Activated CD4-positive, alpha-beta T cell treated with anti-CD3 and anti-CD28 coated beads, Interleukin-2, amount 10 ng/mL, durations not matched to agents 7 days and 5 days (primary cell): ENCODE measurements at places on chromosomes 6 and 20.
A peak's percentile ranks its signal among the peaks of the same experiment; 100 is the strongest.

DNA sequence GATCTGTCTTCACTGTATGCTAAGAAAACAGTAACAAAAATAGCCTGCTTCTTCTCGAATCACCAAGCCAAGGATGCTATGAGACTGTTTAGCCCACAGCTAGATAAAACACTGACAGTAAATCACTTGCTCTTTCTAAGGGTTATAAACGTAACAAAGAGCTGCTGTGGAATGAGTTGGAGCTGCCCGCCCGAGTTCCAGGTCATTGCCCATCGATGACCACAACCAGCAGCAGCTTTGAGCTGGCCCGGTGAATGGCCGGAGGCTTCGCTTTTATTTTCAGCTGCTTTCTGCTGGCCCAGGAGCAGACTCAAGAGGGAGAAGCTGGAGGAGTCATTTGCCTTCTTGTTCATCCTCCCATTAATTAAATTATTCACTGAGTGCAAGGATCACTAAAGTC lies 82.2 kb upstream of the CDH4 start:
- DNase-seq = no peak

- DNase-seq = no peak
Observed at GRCh38 chr20:36852187-36852586, 23.8 kb upstream of the TLDC2 start.

DNA sequence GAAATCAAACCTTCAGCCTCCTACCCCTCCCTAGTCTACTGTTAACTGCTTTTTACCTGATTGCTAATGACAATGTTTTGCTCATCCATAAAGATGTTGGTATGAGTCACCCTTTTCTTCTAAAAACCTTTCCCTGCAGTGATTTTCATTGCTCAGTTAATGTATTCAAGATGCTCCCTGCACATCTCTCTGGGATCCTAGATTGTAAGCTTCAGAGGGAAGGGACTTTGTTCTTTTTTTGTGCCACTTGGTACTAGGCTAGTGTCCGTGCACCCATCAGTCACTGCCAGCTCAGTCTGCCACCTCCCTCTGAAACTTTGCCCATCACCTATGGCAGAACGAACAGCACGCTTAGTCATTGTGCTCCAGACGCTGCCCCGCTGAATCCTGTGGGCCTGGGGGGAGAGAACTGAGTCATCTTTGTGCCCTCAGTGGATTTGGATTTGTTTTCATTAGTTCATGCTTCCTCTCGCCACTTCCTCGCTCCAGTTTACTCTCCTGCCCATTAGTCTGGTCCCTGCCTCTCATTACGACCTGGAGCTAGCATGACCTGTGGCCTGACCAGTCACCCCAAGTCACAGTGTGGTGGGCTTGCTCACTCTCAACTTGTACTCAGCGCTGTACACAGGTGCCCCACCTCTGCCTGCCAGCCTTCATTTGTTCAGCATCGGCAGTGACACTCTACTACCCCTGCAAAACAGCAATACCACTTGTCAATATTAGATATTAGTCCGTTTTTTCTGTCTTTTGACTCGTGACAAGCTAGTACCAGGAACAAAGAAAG lies 78.0 kb upstream of the TMEM181 start:
- DNase-seq = no peak

GRCh38 chr6:116443105-116443504 lies 18.1 kb upstream of the CALHM6 start:
- no peak for DNase-seq

DNA sequence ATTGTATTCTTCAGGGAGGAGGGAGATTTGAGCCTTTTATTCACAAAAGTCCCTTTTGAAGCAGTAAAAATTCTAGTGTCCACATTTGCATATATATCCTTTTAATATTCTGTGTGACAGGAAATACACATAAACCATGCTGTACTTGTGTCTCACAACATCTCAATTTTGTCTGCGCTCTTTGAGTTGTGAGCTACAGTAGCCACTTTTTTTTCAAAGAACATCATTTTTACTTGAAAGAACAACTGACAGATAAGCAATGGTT lies 21.3 kb downstream of the LMBRD1 start:
- DNase-seq = no peak

- DNase-seq = no peak
Observed at GRCh38 chr20:4297127-4297826, 281.9 kb upstream of the RNF24 start.

DNA sequence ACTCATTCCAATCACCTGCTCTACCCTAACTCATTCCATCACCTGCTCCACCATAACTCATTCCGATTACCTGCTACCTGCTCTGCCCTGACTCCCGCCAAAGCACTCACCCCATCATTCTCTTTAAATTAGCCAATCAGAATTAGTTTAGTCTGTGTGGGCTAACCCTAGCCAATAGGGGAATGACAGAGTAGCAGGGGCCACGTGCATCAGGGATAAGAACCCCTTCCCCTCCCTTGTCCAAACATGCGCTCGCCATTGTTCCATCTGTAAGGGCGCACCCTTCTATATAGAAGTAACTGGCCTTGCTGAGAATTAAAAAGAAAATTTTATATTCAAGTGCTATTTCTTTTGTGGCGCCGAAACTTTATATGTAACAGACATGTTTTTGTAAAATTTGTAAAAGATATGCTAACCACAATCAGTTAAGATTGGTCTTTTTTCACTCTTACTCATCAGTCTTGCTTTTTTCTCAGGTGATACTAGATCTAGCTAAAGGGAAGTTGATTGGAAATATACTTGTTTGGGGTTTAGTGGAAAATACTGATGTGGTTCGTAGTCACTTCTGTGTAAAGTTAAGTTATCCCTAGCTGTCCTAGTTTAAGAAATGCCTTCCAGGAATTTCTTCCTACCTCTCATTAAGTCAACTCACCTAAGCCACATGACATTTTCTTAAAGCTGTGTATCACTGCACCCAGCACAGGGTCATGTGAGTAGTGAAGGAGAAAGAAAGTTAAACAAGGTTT lies 16.5 kb downstream of the RTN4IP1 start:
- no peak for DNase-seq

GRCh38 chr6:74768120-74768519 lies 437.7 kb downstream of the COL12A1 start:
- no peak for DNase-seq

DNA sequence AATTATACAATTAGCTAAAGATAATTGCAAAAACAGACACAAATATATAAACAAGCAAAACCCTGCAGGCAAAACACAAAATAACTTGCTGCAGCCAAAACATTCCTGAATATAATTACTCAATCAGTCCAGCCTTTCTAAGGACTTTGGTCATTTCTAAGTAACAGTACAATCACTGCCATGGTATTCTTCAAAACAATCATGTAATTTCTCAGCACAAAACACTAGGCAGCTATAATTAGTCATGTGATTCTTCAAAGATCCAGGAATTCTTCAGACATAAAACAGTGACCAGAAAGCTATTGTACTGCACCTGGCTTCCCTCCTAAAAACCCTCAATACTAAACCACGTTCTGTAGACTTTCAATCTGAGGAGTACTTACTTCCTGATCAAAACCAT lies 881.1 kb downstream of the EPHA7 start:
- DNase-seq = no peak

- DNase-seq = no peak
Observed at GRCh38 chr6:163717106-163717764, 302.7 kb downstream of the QKI start.

DNA sequence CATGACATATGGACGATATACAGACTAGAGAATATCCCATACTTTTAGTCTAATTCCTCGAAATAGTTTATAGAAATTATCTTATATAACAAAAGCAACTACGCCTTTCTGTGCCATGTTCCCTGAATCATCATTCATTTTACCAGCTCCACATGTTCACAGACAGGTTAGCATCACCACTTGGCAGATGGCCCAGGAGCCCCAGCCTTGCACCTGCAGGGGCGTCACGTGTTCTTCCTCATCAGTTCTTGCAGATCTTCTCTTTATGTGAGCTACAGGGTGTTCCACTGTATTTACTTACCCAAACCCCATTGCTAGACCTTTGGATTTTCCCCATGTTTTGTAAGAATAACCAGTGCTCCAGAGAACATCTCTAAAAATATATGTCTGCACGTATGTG lies 12.6 kb upstream of the BNIP5 start:
- DNase-seq = no peak

DNA sequence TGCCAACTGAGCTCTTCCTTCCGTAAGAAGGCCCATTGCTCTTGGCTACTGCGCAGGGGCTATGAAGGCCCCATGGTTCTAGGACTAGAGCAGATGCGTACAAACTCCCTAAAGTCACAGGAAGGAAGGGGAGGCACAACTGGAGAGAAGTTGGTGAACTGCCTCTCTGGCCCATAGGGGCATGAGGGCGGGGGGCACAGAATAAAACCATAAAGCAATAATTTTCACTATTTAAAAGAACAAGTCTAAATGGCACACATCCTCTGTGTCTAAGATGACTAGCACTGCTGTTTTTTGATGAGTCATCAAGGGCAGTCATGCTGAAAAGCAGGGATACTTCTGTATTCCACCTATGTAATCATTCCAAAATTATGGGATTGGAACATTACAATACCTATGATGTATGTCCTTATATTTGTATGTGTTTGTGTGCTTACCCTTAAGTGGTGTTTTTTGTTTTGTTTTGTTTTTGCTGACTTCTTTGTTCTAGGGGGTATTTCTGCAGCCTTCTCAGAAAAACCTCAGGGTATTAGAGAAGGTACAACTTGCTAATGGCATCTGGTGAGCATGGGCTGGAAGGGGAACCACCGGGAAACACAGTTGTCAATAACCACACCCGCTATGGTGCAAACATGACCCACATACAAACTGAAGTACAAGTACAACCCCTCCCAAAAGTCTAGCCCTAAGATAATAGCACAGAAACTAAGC lies 36.9 kb downstream of the B4GALT5 start:
- peak; percentile 43 for DNase-seq

GRCh38 chr6:147087641-147088040 lies 116.6 kb upstream of the STXBP5 start:
- no peak for DNase-seq

DNA sequence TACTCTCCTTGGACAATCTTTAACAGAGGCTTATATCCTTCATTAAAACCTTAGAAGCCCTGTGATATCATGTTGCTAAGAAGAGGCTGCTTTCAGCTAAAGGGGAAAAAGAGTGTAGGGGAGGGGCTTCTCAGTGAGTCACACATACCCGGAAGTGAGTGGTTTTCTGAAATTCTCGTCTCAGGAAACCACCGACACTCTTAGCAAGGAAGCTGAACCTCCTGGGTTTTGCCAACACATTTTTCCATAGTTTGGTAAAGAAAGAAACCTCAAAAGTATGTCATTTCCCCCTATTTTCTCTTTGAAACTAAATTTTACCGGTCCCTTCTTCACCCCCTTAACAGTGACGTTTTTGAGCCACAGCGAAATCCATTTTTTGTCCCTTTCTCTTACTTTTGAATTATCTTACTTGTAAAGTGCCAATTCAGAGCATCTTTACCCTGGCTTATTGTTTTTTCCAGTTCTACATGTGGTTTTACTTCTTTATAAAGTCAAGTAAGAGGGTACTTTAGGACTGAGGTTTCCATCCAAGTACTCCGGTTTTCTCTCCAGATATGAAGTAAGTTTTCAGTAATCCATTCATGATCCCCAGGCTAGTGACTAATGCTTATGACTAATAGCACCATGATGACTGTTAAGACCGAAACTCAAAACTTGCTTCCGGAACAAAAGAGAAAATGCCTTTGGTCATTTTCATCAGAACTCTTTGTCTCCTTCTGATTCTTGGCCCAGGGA lies 219.3 kb downstream of the ARHGAP18 start:
- DNase-seq = peak; percentile 74

- DNase-seq = peak; percentile 86
Observed at GRCh38 chr6:41560431-41561192, 14.4 kb downstream of the FOXP4 start.

GRCh38 chr20:32960849-32961731 lies 43.1 kb downstream of the SUN5 start:
- no peak for DNase-seq

DNA sequence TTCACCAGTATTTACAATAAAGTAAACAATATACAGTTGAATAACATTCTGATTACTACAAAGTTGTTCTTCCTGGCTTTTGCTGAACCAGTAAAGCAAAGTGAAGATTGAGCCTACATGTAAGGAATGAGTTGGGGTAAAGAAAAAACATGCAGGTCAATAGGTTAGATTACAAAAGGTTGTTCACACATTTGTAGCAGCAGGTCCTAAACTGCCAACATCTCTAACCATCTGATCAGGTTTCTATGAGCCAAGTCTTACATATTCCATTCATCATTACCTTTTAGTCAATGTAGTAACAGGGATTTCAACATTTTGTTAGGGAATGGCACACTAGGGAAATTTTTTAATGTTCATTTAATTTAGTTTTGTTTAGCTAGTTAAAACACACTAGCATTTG lies 9.3 kb upstream of the CALHM6 start:
- no peak for DNase-seq
